ENCODE measurements at places on chromosomes 6 and 20.

GRCh38 chr6:35808688-35809087 lies 3.5 kb downstream of the LHFPL5 start:
- DNase-seq = no peak

DNA sequence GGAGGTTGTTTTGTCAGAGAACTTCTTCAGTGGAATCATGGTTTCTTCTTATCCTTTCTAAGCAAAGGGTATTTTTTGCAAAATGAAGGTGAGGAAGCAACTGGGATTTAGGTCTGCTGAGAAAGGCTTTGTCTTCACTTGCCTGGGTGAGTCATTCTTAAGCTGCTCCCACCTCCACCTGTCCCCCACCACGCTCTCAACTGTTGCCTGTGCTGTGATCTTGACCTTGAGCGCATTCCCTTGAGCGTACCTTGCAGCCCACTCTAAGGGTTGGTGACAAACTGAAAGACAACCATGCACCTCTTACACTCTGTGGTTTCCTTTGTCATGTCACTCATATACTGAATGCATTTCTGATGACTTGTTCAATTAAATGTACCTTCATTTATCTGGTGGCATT lies 641.1 kb downstream of the RNF144B start:
- no peak for DNase-seq

DNA sequence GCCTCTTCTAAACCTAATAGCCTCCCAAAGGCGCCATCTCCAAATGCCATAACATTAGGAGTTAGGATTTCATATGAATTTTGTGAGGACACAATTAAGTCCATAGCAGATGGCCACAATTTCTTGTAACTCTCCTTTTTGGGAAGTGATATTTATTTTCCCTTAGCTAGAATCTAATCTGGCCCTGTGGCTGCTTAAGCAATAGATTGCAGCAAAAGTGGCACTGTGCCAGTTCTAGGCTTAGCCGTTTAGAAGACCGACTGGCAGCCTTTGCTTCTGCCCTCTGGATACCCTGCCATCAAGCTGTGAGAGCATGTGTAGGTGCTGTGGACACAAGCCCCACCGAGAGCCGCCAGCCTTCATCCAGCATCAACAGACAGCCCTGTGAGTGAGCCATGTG lies 15.9 kb upstream of the ADGB start:
- no peak for DNase-seq

DNA sequence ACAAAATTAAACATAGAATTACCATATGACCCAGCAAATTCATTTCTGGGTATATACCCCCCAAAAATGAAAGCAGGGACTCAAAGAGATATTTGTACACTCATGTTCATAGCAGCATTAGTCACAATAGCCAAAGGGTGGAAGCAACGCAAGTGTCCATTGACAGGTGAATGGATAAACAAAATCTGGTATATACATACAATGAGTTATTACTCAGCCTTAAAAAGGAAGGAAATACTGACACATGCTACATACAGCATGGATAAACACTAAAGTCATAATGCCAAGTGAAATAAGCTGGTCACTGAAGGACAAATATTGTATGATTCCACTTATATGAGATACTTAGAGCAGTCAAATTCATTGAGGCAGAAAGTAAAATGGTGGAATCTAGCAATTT lies 5.3 kb upstream of the STX11 start:
- no peak for DNase-seq

DNA sequence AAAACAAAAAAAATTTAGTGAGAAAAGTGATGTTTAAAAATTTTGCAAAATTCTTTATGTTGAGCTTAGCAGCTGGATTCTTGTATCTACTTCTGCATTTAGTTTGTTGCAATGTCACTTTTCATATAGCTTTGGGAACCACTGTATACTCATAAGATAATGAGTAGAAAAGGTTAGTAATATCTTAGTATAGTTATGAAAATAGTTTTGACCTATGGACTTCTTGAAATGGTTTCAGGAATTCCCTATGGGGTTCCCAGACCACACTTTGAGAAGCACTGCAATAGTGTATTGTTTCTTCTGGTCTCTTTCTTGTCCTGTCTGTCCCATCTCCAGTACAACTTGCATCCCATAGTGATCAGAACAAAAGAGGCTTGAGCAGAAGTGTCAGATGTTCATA lies 29.4 kb downstream of the PPP1R16B start:
- no peak for DNase-seq

GRCh38 chr6:150546457-150546856 lies 53.2 kb upstream of the PLEKHG1 start:
- DNase-seq = no peak

GRCh38 chr6:35084041-35084491 lies 57.1 kb downstream of the TCP11 start:
- peak; percentile 9 for DNase-seq
